Myocyte (in vitro differentiated cells): ENCODE measurements at places on chromosomes 7 and 10.

GRCh38 chr7:30178748-30179436, 44.1 kb downstream of the MTURN start:
- no peak for DNase-seq

GRCh38 chr10:132783165-132783939, 2.6 kb downstream of the NKX6-2 start:
- no peak for DNase-seq

DNA sequence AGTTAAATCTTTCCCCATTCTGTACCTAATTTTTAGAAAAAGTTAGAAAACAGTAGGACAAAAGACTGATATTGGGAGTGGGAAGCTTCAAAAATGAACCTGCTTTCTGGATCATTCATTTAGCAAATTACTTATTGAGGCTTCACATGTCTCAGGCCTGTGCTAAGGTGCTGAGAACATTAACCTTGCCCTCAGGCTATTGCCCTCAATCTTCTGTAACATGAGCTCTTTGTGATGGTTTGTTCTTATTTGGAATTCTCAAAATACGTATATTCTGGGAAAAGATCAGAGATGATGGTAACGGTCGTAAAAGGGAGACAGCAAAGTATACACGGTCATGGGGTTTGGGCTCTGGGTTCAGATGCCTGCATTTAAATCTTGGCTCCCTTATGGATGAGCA, 39.5 kb upstream of the PRKG1 start:
- no peak for DNase-seq

- DNase-seq, result no peak
These were observed 71.8 kb downstream of the CDH23 start for GRCh38 chr10:71468363-71469094.

DNA sequence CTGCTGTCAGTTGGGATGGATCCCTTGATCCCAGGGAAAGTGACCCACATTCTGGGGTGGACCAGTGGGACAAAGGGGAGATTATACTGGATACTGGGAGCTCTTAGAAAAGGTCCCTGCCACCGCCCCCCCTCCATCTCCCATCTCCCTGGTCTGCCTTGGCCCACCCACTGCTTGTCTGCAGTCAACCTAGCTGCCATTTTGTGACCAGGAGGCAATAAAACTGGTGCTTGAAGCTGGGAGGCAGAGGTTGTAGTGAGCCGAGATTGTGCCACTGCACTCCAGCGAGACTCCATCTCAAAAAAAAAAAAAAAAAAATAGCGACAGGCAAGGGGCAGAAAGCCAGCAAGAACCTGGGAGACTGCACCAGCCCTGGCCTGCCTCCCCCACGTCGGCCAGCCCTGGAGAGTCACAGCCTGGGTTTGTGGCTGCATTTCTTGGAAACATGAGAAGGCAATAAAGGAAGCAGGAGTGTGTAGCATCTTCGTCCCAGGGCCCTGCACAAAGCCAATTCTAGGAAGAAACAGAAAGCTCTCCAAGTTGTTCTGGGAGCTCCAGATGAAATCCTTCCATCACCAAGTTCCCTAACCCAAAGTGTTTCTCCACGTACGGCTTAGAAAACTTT, 4.7 kb upstream of the ARPC1B start:
- peak; percentile 63 for DNase-seq

DNA sequence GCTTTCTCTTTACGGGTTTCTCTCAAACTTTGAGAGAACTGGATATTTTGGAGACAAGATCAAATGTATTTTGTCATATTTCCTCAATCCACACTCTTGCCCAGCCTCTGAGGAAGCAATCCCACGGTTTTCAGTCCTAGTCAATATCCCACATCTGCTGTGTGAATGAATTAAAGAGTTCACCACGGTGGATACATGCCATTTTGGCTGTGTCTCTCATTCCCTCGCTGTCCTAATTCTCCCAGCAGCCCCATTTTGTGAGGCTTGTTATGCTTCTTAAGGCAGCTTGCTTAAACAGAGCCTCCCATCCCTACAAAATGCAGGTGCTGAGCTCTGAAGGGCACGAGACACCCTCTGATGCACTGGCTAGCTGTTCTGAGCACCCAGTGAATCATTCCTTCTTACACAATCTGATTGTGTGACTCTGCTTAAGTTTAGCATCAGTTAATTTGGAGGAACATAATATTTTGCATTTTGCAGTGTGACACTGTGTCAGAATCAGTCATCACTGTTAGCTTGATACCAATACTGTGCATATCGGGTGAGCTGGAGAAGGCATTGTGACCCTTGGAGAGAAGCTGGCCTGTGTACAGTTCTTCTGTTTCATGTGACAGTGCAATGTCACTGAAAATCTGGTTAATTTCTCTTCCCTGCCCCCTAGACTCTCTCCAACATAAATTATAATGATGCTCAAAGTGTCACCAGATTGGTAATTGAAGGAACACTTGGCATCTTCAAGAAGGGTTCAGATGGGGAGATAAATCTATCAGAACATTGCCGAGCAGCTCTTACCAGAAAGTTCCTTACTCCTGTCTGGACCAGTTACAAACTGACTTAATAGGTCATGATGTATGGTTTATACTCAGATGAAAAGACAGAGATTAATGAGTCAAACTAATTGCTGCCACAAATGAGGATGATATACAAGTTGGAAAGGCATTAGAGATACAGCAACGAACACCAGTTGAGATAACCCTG, 103.7 kb upstream of the AOAH start:
- no peak for DNase-seq

GRCh38 chr10:60868946-60869345, 75.0 kb downstream of the RHOBTB1 start:
- DNase-seq, result no peak

- no peak for DNase-seq
These were observed 512.4 kb downstream of the TNS3 start for GRCh38 chr7:47069385-47070076.

DNA sequence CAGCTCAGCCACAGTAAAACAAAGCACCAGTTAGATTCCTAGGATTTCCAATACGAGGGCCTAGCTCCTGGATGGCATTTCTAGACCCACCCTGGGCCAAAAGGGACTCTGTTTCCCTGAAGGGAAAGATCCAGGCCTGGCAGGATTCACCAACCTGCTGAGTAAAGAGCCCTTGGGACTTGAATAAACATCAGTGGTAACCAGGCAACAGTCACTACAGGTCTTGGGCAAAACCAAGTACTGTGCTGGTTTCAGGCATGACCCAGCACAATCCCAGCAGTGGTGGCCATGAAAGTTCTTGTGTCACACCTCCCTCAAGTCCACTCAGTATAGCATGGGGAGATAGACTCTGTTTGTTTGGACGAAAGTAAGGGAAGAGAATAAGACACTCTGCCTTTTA, 31.0 kb upstream of the STARD3NL start:
- no peak for DNase-seq

DNA sequence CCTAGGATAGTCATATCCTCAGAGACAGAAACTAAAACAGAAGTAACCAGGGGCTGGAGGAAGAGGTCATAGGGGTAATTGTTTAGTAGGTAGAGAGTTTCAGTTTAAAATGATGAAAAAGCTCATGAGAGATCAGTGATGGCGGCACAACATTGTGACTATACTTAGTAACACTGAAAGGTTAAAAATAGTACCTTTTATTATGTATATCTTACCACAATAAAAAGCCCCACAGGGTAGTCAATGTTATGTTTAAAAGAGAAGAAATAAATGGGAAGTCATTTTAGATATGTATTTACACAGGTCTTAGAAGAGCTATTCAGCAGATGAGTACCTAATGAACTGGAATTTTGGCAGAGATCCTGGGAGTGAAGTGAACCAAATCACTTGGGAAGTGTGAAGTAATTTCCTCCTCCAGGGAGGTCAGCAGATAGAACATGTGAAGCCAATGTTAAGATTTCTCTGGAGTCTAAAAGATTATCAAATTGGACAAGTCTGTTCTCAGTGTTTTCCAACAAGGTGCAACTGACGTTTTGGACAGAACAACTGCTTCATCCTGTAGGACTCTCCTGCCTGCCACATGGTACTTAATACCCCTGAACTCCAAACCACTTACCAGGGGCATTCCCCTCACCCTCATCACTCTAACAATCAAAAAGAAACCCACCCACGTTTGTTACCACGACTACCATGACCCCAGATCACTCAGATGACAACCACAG, 6.4 kb downstream of the CDCA7L start:
- DNase-seq, result no peak

GRCh38 chr10:48332166-48332870, 25.8 kb downstream of the MAPK8 start:
- no peak for DNase-seq

- peak; percentile 24 for DNase-seq
These were observed 255.3 kb downstream of the PTEN start for GRCh38 chr10:88118729-88119128.

DNA sequence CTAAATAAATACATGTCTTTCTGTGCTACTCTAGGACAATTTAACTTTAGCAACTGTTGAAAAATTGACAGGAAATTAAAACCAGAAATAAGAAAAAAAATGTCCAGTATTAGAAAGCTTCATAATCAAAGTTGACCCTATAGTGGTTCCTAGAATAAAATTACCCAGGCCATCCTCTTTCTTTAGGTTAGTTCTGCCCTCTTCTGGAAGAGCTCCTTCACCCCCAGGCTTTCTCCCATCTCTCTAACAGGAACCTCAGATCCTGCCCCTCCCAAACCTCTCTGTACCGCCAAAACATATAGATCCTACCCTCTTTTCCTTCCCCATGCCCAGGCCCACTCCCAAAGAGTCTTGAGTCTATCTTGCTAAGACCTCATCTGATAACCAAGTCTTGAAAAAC, 159.4 kb upstream of the CDK1 start:
- no peak for DNase-seq

DNA sequence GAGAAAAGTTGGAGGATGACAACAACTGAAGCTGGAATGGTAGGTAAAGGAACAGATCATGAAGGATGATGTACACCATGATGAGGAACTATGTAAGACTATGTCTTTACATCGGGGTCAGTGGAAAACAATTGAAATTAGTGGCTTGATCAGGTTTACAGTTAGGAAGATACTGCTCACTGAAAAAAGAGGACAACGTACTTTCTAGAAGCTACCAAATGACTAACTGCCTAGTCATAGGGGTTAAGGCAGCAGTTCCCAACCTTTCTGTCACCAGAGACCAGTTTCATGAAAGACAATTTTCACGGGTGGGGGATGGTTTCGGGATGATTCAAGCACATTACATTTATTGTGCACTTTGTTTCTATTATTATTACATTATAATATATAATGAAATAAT, 91.6 kb upstream of the ANKRD1 start:
- no peak for DNase-seq

DNA sequence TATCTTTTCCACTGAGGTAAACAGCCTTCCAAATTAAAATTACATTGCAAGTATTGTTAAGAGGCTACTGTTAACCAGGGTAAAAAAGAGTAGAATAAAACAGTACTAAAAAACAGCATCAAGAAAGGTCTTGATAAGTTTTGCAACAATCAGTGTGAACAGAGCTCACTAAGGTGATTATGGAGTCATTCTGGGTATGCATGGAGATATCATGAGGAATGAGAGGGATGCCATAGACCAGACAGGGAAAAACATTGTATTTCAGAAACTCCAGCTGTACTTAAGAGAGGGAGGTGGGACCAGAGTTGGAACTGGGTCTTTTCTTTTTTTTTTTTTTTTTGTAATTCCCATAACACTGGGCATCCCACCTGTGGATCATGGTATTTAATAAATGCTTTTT, 549.6 kb downstream of the INHBA start:
- no peak for DNase-seq

DNA sequence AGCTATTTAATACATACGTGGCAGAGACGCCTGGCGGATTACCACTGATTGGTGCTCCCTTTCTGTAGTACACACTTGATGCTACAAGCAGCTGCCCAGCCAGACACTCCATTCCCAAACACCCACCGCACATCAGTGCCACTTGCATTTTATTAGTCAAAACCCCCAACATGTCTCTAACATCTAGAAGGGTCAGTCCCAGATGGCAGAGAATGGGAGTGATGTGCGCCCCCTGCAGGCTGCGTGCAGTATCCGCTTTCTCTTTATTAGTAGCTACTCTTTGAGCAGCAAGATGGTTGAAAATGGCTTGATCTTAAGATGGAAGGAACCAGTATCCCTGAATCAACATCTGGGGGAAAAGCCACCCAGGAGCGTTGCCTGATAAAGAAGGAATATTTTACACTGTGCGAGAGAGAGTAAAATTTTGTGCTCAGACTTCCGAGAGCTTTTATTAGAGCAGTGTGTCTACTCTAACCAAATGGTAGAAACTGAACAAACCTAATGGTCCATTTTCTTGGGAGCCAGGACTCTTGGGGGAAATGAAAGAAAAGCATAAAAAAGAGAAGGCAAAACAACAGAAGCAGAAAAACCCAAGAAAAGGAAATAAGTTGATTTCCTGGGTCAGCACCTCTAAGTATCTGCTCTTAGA, 78.3 kb downstream of the ST8SIA6 start:
- DNase-seq, result peak; percentile 3

- no peak for DNase-seq
These were observed 50.1 kb downstream of the GNAI1 start for GRCh38 chr7:80184693-80185092.

DNA sequence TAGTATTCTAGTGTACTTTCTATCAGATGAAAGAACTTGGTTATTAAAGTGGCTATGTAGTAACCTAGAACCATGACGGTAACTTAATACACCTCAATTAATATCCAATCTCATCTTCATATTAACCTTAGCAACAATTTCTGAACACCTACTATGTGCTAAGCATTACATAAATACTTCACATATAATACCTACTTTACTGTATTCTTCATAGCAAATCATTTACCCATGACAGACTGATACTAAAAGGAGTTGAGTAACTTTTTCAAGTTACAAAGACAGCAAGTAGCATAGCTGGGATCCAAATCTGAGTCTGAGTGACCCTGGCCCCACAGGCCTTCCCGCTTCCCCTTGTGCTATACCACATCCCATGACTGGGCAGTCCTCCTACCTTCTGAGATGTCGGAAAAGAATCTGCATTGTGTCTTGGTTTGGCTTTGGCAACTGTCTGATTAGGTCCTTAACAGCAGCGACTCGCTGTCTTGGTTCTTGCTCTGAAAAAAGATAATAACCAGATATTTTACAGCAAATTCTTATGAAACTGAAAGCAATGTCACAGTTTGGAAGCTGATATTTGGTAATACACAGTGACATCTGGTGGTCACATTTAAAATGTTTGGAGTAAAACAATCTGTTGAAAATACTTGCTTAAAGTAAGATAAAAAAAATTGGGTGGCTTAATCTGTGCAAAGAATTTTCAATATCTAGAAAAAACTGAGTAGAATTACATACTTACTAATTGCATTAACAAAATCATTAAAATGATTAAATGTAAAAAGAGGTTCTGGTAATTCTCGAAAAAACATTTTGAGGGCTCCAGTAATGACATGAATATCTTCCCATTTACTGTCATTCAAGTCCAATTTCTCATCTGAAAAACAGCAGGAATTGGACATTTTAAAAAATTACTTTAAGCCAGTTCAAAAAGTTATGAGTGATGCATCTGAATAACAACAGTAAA, 120.1 kb downstream of the ARHGAP12 start:
- peak; percentile 90 for DNase-seq

GRCh38 chr7:151167197-151167961, at the start of gene GBX1:
Gene GBX1 (minus strand): TSS chr7:151167694. CDS start chr7:151167548, 146 bp downstream.
- DNase-seq, result peak; percentile 20

GRCh38 chr10:74055383-74056049, 57.6 kb downstream of the VCL start:
- DNase-seq, result no peak
